Eye (tissue), 1 donor: ENCODE measurements at places on chromosomes 6 and 20.
A peak's percentile ranks its signal among the peaks of the same experiment; 100 is the strongest.

GRCh38 chr6:135397172-135397952, 100.2 kb downstream of the AHI1 start:
- no peak for DNase-seq

DNA sequence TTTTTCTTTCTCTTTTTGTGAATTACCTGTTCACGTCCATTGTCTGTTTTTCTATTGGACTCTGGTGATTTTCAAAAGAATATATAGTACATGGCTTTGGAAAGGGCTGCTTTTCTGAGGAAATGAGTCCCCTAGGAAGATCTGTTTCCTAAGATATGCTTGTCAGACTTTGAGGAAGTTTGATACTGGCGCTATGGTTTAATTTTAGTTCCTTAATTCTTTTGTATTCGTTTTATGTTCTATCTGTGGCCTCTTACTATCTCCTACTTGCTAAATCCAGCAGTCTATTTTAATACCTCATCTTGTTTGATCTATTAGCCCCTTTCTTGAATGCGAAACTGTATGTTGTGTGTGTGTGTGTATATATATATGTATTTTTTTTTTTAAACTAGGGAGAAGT, 101.9 kb downstream of the LIN28B start:
- no peak for DNase-seq

DNA sequence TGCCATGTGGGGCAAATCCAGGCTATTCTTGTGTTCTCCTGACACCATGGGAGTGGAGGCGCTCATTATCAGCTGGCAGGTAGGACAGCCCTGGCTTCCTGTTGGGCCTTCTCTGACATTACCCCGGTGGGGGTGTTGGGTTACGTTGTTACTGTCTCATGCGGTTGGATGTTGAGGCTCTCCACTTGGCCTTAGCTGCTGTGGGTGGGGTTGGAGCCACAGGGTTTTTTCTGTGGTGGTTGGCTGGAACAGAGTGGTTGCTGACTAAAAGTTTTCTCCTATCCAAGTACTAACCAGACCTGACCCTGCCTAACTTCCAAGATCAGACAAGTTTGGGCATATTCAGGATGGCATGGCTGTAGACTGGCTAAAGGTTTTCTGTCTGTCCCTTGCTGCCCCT, 20.2 kb downstream of the RIPK1 start:
- no peak for DNase-seq

DNA sequence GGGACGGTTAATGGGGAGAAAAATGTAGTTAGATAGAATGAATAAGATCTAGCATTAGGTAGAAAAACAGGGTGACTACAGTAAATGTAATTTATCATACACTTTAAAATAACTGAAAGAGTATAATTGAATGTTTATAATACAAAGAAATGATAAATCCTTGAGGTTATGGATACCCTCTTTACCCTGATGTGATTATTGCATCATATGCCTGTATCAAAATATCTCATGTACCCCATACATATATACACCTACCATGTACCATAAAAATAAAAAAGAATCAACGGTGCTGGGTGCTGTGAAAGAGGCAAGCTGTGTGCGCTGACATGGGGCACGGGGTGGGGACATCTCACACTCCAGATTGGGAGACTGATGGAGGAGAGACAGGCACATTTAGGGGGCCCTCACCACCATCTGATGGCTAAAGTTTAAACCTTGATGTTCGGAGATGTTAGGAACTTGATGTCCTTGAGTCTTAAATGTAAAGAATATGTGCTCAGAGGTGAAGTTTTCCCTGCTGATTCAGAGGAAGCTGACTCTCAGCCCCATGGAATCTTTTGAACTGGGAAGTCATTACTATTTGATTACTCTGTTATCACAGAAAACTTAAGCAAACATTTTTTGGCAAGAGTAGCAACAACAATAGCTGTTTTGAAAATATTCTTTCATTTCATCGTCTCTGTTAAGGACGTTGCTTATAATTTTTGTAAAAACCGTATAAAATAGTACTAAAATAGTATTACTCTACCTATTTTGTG, 26.4 kb upstream of the RFPL4B start:
- DNase-seq: no peak

- DNase-seq: no peak
These were observed 47.1 kb downstream of the HAO1 start for GRCh38 chr20:7893014-7893730.

GRCh38 chr20:53658973-53659372, 65.3 kb upstream of the ZNF217 start:
- no peak for DNase-seq

GRCh38 chr6:137496368-137496767, 2.2 kb upstream of the OLIG3 start:
- no peak for DNase-seq

DNA sequence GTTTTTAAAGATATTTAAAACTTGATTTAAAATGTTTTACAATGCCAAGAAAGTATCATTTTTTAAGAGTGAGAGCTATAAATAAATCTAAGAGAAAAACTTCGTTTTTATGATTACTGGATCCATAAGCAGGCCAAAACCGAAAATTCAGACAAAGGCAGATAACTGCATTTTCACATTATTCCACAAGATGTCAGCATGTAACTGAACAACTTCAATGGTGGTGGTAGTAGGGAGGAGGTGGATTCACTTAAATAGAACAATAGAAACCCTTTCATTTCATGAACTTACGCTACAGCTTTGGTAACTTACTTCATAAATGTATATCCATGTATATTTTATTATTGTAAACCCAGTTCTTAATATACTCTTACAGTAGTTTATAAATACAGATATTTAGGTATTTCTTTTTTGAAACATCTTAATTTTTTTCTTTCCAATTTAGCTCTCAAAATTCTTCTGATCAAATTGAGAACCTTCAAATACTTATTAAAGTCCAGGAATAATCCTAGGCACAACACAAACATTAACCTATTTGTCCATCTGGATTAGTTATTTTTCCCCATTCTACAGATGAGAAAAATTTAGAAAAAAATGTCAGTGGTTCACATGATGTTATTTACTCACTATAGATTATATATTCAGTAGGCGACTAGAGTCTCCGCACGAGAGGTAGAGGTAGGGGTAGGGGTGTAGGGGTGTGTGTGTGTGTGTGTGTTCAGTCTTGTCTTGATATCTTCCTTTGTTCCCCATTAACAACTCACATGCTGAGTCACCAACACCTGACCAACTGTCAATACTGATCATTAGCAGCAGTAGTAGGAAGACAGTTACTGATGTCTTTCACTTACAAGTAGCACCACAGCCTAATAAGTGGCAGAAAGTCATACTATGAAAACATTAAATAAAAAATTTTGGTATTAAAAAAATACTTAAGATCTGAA, 111.5 kb downstream of the ARHGAP18 start:
- DNase-seq: peak; percentile 92

GRCh38 chr20:20897145-20897544, 184.7 kb upstream of the RALGAPA2 start:
- peak; percentile 37 for DNase-seq

DNA sequence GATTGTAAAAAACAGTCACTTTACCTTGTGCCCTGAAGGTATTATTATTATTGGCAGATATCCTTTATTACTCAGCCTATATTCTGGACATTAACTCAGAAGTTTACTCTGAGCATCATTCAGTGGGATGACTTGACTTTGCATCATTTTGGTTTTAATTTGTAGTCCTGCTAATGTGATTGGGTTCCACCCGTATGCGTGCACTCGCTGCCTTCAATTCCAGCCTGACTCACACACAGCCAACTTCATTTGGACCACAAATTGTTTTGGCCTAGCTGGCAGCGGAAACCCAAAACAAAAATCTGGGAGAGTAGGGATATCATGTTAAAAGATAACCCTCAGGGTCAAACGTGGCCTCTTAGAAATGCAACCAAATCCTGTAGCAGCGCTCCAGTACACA, 704.4 kb upstream of the SLC35B3 start:
- peak; percentile 44 for DNase-seq

- no peak for DNase-seq
These were observed 27.3 kb upstream of the ZBTB24 start for GRCh38 chr6:109510358-109510757.

GRCh38 chr6:5422321-5422915, 161.1 kb downstream of the FARS2 start:
- peak; percentile 44 for DNase-seq

GRCh38 chr6:81859884-81860283, 107.4 kb upstream of the TENT5A start:
- peak; percentile 24 for DNase-seq

GRCh38 chr6:35491558-35492257, 5.2 kb downstream of the TEAD3 start:
- DNase-seq: no peak

GRCh38 chr6:159163901-159164370, 5.3 kb upstream of the FNDC1 start:
- DNase-seq: peak; percentile 76

GRCh38 chr6:26216886-26217713, 129.9 kb downstream of the HFE start:
- DNase-seq: no peak

DNA sequence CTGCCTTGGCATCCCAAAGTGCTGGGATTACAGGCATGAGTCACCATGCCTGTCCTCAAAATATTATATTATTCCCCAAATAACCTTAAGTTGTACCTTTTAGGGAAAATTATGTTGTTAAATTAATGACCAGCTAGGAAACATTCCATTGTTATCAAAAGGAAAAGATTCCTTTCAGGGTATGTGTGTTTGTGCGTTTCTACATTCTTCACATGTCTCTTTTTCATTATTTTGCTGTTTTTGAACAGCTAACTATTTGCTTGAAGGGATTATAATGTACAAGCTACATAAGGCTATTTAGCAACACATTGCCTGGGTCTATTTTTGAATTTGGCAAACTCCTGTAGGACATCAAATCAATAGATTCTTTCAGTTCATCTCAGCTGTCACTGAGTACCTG, 57.1 kb downstream of the GJA1 start:
- DNase-seq: no peak

DNA sequence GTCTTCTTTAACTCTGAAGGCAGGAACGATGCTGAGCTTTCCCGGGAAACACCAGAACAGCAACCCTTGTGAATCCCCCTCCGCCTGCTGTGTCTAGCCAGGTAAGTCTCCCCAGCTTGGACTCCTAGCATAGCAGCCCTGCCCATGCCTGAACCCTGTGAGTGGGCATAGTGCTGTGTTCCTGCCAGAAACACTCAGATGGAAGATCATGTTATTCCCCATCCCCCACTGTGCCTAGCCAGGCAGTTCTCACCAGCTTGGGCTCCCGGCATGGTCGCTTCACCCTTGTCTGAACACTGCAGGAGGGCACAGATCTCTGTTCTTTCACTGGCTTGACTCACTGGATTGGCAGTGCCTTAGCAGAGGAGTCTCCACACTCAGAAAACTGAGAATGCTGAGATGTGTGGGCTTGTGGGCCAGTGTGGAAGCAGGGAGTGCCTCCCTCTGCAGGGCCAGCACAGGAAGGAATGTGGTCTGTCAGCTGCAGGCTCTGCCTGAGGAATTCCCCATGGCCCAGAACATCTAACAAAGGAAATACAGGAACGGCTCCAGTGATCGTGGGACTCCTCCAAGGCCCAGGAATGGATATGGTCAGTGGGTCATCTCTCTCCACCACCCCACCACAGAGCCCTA, 440.1 kb upstream of the ADGRB3 start:
- DNase-seq: no peak

GRCh38 chr6:161459008-161459615, 185.3 kb upstream of the AGPAT4 start:
- DNase-seq: no peak

- no peak for DNase-seq
These were observed 52.7 kb downstream of the GNAS start for GRCh38 chr20:58905236-58905635.

DNA sequence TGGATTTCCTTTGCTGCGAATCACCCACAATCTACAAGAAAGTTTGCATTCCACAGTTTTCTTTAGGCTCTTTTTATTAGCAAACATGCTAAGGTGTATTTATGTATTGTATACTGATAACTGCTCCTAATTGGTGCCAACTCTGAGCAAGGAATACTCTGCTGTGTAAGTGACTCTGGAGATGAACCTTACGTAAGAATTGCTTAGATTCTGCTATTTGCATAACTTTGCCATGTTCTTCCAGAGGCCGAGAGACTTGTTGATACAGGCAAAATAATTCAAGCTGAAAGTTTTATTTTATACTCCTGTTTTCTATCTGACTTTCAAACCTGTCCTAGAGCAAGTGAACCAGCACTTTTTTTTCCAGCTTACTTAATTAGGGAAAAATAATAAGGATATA, 461.3 kb downstream of the GJA1 start:
- no peak for DNase-seq

DNA sequence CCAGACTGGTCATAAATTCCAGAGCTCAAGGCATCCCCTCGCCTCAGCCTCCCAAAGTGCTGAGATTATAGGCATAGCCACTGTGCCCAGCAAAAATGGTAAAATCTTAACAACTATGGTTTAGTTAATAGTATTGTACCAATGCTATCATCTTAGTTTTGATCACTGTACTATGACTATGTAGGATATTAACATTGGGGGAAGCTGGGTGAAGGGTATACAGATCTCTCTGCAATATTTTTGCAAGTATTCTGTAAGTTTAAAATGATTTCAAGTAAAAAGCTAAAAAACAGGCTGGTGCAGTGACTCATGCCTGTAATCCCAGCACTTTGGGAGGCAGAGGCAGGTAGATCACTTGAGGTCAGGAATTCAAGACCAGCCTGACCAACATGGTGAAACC, 7.8 kb downstream of the PIGU start:
- no peak for DNase-seq

- DNase-seq: no peak
These were observed 59.4 kb downstream of the TRMT6 start for GRCh38 chr20:5890773-5891441.

DNA sequence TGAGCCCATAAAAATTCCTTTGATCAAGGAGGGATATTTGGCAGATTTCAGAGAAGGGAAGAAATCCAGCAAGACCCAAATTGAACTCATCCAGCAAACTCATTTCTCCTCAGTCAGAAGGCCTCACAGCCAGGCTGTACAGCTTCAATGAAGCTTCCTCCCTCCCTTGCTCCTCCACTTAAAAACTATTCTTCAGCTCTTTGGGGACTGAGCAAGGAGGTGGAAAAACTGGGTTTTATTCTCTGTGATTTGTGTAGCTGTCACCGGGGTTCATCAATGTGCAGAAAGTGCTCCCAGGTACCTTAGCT, 158.7 kb upstream of the ZNF184 start:
- no peak for DNase-seq

- DNase-seq: no peak
These were observed 442.4 kb upstream of the SOX4 start for GRCh38 chr6:21151119-21151518.

GRCh38 chr6:132461958-132462357, 51.0 kb downstream of the STX7 start:
- no peak for DNase-seq
